Activated CD8-positive, alpha-beta memory T cell treated with anti-CD3 and anti-CD28 coated beads for 48 hours (primary cell): ENCODE measurements at places on chromosomes 16 and 17.

DNA sequence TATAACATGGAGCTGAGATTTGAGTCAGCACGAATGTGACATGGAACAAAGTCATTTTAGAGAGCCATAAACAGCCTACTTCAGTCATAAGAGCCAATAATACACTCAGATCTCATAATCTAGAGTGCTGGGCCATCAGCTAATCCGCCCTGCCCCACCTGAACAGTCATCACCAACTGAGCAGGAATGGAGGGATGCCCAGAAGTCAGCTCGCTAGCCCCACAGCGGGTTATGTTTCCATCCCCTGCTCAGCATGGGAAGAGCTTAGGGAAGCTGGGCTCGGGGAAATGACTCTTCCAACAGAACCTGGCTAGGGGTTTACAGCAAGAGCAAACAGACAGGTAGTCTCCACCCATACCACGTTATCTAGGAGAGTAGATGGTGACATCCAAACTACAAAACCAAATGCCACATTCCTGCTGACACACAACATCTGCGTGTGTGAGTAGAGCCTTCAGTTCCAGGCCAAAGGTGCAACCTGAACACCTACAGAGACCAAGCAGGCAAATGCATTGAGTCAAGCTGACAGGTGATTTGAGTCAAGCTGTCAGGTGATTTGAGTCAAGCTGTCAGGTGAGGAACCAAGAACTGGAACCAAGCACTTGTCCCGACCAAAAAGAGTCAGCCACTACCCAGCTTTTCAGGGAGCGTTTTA, 2.0 kb downstream of the TMEM11 start:
- DNase-seq: no peak

GRCh38 chr17:40344421-40345160, 19.9 kb downstream of the GJD3 start:
- DNase-seq: no peak

DNA sequence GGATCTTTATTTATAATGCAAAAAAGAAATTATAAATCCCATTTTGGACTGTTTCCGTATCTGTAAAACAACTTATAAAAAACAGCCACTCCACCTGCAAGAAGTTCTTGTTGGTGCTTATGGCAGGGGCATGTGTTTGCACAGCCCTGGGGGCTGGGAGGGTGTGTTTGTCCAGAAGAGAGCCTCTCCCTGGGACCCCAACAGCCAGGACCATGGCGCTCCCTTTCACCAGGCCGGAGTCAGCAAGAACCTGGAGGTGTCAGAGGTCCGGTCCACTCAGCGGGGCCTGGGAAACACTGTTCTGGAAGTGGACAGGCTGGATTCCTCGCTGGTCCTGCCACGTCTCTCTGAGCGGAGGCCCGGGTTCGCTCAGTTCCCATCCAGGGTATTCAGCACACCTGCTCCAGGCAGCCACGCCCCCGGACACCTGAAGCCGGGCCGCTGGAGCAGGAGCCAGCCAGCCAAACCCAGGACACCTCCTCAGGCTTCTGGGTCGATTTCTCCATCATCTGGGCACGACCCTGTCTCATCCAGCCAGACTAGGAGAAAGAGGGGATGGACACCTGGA, 18.9 kb upstream of the GINS2 start:
- DNase-seq: no peak

DNA sequence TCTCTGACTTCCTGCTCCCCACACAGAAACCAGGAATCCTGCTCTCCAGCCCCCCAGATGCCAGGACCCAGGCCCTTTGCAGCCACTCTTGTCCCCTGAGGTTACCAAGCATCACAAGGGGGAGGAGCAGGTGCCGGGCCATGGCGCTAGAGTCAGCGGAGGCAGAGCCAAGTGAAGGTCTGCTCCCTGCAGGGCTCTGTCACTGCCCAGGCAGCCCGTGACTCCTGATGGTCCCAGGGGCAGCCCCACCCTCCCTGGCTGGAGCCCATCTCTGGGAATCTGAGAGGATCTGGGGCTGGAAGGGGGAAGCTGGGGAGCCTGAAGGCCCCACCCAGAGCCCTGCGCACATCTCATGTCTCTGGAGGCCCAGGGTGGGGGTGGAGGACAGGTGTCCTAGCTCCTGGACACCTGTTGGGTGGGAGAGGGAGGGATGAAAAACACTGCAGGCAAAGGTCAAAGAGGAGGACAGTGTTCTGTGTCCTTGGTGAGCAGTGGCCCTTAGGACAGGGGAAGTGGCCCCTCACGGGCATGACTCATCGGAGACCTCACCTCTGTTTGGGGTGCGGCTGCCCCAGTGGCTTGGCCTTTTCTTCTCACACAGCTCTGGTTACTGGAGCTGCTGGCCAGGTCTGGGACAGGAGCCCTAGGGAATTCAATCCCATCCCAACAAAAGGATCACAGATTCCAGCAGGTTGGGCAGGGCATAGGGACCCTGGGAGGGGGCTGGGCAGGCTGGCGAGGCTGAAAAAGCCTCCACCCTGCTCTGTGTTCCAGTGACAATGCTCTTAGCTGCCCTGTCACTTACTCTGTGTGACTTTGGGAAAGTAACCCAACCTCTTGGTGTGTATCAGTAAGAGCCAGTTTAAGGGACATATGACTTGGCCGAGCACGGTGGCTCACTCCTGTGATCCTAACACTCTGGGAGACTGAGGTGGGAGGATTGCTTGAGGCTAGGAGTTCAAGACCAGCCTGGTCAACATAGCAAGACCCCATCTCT, at the start of gene PRSS36:
PRSS36 (minus strand) TSS at position 173 of the 997 bp plus-strand sequence; CDS start at position 142, 31 bp downstream.
- DNase-seq: no peak

DNA sequence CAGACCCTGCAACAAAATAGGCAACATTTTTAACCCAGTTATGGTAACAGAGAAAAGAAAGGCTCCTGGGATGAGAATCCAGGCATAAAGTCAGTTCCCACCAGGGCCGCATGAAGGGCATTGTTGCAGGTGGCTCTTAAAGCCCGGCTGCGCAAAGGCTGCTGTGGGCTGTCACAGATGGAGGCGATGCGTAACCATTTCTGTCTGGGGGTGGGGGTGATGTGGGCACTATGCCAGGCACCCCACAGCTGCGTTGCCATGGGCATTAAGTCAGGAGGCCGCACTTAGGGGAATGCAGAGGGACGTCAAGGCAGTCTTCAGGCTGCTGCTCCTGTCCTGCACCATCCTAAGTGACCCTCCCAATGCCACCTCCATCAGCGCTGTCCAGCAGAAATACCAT, 228.4 kb downstream of the CPPED1 start:
- DNase-seq: no peak
